GM23338 (cell line): ENCODE measurements at places on chromosomes 1 and 21. TPM values are rescaled to one million over a fixed set of nuclear protein-coding genes. Genes with fewer than 3 reads are reported as not detected.

Gene TCHH
- 0.19 and 0.38 TPM in 2 replicates for total RNA-seq

Gene PLEKHN1
- 2.2 and 3.3 TPM in 2 replicates for total RNA-seq

Gene C1orf87
- 0.07 TPM in 1 of 2 replicates, not detected in the other for total RNA-seq

Gene CFAP74
- total RNA-seq, result 0.16 TPM in 1 of 2 replicates, not detected in the other

Gene C1orf141
- not detected in 2 replicates for total RNA-seq

Gene MATN1
- 0.31 TPM in 1 of 2 replicates, not detected in the other for total RNA-seq

DNA sequence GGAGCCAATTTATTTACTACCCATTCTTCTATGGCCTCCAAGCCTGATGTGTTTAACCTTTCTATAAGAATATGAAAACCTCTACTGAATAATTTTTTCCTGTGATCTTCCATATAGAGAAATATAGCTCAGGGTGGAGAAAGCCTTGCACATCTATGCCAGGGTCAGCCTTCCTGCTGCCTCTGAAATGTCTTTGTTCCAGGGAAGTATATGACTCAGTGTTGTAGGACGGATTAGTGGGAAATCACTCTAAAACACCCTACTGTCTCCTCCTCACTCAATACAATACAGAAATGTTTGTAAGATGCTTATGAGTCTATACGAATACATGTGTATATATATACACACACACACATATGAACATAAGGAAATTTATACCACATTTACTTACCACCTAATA is 1044.9 kb downstream of the BRINP3 start:
- H3K27me3 ChIP-seq, result no peaks in the 10 kb centered on the region
- no peak overlapping the region for H3K4me3 ChIP-seq
- no peak for DNase-seq
- H3K36me3 ChIP-seq, result no peaks in the 10 kb centered on the region

DNA sequence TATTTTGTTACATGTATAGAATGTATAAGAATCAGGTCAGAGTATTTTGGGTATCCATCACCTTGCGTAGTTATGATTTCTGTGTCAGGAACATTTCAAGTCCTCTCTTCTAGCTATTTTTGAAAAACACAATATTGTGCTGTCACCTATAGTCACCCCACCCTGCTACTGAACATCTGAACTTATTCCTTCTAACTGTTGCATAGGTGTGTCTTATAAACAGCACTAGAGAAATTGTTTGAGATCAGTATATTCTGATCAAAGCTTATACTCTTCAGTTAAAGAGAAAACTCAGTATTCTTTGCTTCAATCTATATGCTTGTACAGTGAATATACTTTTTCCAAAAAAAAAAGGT is 96.0 kb downstream of the ASH1L start:
- no peaks in the 10 kb centered on the region for H3K4me1 ChIP-seq
- H3K27ac ChIP-seq, result no peak overlapping the region
- H3K36me3 ChIP-seq, result peaks cover 6% of the 10 kb centered on the region; the same call in 1 of the 2 replicates
- no peak for DNase-seq
- no peak overlapping the region for H3K4me3 ChIP-seq

DNA sequence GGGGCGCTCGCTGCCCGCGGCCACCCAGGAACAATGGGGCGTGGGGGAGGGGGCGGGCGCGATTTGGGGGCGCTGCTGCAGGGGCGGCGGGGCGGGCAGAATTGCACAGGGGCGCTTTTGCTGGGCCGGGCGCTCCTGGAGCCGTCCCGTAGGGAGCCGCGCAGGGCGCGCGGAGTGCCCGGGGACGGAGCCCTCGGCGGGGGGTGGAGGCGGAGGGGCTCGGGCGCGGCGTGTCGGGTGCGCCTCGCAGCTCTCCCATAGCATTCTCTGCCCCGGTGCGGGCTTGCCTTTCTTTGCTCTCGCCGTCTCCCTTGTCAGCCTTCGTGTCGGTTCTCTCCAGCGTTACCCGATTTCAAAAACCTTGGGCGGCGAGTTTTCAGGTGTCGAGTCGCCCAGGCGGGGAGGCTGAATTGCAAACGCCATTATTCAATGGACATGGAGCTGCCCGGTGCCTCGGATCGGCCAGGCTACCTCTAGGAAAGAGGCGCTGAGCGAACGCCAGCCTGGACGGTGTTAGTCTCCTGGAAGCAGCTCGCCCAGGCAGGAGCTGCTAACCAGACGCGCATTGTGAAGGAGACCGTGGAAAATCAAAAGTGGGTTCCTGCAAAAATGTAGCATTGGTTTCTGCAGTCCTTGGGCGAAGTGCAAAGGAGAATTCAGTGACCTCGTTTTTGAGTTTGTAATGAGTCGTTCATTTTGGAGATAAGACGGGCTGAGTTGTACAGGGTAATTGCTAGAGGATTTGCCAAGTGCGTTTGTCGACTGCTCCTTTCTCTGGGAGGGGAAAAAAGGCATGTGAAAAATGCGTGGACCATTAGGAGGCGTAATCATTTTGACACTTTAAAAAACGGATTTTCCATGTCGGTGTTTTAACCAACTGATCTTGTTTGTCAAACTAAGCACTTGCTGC is 626 bp downstream of the CXADR start:
- no peaks in the 10 kb centered on the region for H3K36me3 ChIP-seq
- H3K27ac ChIP-seq, result peak overlapping the region; percentile 79
- H3K4me1 ChIP-seq, result peaks cover 35% of the 10 kb centered on the region
- DNase-seq, result peak; percentile 52

- peaks cover 18% of the 10 kb centered on the region for H3K4me1 ChIP-seq
- no peak overlapping the region for H3K4me3 ChIP-seq
- H3K27ac ChIP-seq, result no peak overlapping the region
- H3K27me3 ChIP-seq, result peaks cover 12% of the 10 kb centered on the region
These were observed 18.0 kb upstream of the RIPPLY3 start for GRCh38 chr21:36988536-36988935.

DNA sequence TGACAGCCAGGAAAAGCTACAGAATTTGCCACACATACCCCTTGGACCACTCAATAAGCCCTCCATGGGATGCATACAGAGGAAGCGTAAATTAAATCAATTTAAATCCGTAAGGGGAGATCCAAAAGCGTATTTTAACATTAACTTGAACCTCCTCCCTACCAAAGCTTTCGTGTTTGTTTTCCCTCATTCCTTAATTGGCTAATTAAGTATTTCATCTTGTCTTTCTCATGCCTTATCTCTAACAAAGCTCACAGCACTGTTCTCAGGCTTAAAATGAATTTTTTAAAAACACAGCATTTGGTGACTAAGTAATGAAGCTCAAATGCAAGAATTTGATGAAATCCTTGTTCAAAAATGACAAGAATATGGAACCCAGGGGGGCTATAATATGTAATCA is 3.1 kb downstream of the PTPN14 start:
- no peak overlapping the region for H3K4me3 ChIP-seq
- H3K4me1 ChIP-seq, result peaks cover 50% of the 10 kb centered on the region
- H3K36me3 ChIP-seq, result no peaks in the 10 kb centered on the region
- H3K27ac ChIP-seq, result no peak overlapping the region

- DNase-seq, result no peak
- H3K36me3 ChIP-seq, result no peaks in the 10 kb centered on the region
- H3K27me3 ChIP-seq, result no peaks in the 10 kb centered on the region
- no peaks in the 10 kb centered on the region for H3K4me1 ChIP-seq
- no peak overlapping the region for H3K4me3 ChIP-seq
- no peak overlapping the region for H3K27ac ChIP-seq
These were observed 552.2 kb upstream of the NCAM2 start for GRCh38 chr21:20445971-20446370.

DNA sequence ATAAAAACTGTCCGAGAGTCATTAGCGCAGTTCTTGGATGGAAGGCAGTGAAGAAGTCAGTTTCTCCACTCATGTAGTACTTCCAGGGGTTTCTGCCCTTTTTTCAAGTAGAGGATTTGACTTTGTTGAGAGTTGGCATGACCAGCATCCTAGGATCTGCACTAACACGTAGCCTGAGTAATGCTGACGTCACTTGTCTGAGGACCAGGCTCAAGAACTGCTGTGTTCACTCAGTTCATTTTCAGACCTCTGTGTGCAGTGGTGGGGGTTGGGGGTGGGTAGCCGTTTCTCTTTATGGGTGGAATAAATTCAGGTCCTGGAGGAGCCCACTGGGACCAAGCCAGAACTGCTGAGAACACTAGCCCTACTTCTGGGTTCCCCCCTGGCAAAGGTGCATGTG is 53.3 kb downstream of the MRPS6 start:
- H3K4me1 ChIP-seq, result peaks cover 61% of the 10 kb centered on the region
- no peaks in the 10 kb centered on the region for H3K36me3 ChIP-seq
- no peak overlapping the region for H3K4me3 ChIP-seq
- H3K27me3 ChIP-seq, result no peaks in the 10 kb centered on the region

- H3K27me3 ChIP-seq, result no peaks in the 10 kb centered on the region
- DNase-seq, result peak; percentile 60
- H3K27ac ChIP-seq, result no peak overlapping the region
- peaks cover 21% of the 10 kb centered on the region; the same call in 1 of the 2 replicates for H3K4me1 ChIP-seq
These were observed 198.9 kb upstream of the UBE2U start for GRCh38 chr1:64004451-64005025.

DNA sequence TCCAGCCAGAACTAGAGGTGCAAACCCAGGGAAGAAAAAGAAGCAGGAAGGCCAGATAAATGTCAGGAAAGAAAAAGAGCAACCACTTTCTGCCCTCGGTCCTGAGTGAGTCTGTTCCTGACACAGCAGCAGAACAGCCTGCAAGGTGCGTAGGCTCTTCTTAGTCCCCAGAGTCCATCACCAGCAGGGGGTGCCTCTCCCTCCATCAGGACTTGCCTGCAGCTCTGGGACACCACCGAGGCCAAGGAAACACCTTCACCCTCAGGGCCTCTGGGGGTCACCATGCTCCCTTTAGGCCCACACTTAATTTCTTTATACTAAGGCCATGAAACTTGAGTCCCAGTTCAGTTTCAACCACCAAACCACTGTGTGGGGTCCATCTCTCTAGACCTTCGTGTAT is 43.7 kb upstream of the NFASC start:
- H3K4me3 ChIP-seq, result no peak overlapping the region
- no peak overlapping the region for H3K27ac ChIP-seq
- no peaks in the 10 kb centered on the region for H3K36me3 ChIP-seq
- DNase-seq, result peak; percentile 91
- peaks cover 7% of the 10 kb centered on the region; the same call in 1 of the 2 replicates for H3K27me3 ChIP-seq
